NCI-H446 (cell line): ENCODE measurements at places on chromosomes 7 and 10.
A peak's percentile ranks its signal among the peaks of the same experiment; 100 is the strongest.

- no peak for DNase-seq
Measured at GRCh38 chr7:37765872-37766525, 82.4 kb upstream of the NME8 start.

DNA sequence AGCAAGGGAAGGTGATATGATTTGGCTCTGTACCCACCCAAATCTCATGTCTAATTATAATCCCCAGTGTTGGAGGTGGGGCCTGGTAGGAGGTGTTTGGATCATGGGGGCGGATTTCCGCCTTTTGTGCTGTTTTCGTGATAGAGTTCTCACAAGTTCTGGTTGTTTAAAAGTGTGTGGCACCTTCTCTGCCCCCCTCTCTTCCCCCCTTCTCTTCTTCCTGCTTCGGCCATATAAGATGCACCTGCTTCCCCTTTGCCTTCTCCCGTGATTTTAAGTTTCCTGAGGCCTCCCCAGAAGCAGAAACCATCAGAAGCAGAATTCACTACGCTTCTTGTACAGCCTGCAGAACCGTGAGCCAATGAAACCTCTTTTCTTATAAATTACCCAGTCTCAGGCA is 21.1 kb downstream of the BTRC start:
- DNase-seq, result no peak

DNA sequence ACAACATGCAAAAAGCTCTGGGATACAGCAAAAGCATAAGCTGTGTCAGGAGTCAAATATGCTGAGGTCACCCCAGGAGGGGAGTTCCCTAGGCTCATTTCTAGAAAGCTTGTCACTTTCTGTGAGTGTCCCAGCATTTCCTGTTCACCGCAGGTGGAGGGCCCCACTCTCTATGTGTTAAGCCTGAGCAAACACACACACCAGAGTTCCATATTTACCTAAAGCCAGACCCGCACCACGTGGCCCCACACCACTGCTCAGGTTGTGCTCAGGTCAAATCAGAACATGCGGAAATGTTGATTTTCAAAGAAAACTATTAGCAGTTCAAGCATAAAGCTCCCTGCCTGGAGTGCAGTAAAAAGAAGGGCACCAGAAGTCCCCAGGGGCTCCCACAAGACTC is 259.6 kb upstream of the PPP2R2D start:
- DNase-seq, result no peak

DNA sequence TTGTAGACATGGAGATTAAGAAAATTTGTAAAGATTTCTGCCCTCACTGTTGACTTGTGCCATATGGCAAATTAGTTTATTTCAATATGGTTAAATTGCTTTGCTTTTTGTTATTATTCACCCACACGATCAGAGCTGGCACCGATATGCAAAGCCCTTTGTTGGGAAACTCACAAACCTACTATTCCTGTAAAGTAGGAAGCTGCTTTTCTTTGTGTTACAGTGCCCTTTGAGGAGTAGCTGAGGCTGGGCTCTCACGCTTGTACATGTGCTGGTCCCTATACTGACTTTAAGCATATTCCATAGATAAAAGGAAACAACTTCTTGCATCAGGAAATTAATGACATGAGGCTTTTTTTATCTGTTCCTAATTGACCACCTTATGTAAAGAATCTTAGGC is 17.6 kb upstream of the AOAH start:
- DNase-seq, result no peak

GRCh38 chr10:114359041-114359952 is 45.0 kb downstream of the AFAP1L2 start:
- no peak for DNase-seq

DNA sequence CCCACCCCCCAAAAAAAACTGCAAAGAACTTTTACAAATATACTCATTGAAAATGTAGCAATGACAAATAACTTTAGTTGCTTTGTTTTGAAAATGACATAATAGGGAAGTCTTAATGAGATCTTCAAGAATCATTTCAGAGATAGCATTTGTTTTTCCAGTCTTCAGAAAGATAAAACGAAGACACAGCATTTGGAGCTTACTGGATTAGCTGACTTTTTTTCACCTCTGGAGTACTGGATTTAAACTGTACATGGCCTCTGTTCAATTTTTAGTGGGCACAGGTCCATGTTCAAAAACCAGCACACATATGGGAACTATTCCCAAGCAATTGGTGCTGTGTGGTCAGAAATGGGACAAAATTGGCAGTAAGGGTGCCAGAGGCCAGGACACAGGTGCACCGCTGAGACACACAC is 3.9 kb downstream of the RAB11FIP2 start:
- no peak for DNase-seq

GRCh38 chr10:29987471-29987870 is 71.9 kb downstream of the JCAD start:
- no peak for DNase-seq

GRCh38 chr7:142689439-142690120 is 59.7 kb upstream of the PRSS1 start:
- no peak for DNase-seq

- no peak for DNase-seq
Measured at GRCh38 chr10:48214716-48215485, 59.6 kb downstream of the FRMPD2 start.

GRCh38 chr7:34354899-34355298 is 303.1 kb upstream of the NPSR1 start:
- DNase-seq, result peak; percentile 36

DNA sequence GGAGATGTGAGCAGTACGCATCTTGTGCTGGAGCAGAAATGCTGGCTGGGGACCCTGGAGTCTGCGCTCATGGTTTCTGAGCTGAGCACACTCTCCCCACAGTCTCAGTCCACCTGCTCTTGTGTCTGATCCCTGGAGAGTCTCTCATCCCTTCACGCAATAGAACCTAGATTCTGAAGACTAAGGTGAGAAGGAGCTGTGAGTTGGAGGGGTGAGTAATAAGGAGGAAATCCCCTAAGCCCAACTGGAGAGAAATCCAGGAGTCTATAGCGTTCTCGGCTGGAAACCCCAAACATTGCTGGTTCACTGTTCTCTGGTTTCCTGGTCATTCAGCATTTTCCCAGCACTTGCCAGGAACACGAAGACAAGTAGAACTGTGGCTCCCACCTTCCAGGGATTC is 68.3 kb upstream of the SMNDC1 start:
- no peak for DNase-seq

GRCh38 chr10:62992145-62992721 is 140.9 kb upstream of the NRBF2 start:
- DNase-seq, result no peak

DNA sequence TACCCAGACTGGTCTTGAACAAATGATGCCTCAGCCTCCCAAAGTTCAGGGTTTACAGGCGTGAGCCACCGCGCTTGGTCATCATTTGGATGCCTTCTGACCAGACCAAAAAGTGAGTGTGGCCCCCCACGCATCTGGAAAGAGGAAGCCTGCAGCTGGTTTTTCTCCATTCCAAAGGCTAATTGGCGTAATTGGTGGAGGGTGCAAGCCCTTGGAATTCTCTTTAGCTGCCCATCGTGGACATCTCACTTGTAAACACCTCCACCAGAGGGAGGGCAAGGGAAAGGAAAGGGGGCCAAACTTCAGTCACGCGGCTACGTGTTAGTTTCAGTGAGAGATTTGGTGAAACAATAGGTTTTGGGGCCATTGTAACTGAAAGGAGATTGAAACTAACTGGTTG is 4.1 kb upstream of the ARHGAP21 start:
- DNase-seq, result no peak

- DNase-seq, result no peak
Measured at GRCh38 chr7:134108802-134109201, 18.3 kb upstream of the LRGUK start.

GRCh38 chr7:98233219-98234070 is 18.6 kb downstream of the TECPR1 start:
- DNase-seq, result no peak

DNA sequence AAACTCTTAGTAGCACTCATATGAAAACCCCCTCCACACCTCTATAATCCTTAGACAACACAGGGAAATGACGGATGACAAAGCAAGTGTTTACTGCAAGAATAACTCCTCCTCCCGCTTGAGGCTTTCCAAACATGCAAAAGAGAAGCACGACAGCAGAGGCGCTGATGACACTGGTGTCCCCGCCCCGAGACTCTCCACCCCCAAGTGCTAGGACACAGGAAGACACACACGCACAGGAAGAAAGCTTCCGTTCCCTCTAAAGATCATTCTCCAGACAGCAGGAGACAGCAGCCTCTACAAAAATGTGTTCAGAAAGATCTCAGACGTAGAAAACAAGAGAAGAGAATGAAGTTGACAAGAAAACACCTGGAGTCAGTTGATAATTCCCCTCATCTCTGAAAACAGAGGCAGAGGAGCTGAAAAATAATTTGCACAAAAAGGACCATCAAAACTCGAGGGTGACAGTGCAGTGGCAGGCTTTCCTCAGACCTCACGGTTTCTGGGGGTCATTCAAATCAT is 90.2 kb downstream of the DLG5 start:
- no peak for DNase-seq

DNA sequence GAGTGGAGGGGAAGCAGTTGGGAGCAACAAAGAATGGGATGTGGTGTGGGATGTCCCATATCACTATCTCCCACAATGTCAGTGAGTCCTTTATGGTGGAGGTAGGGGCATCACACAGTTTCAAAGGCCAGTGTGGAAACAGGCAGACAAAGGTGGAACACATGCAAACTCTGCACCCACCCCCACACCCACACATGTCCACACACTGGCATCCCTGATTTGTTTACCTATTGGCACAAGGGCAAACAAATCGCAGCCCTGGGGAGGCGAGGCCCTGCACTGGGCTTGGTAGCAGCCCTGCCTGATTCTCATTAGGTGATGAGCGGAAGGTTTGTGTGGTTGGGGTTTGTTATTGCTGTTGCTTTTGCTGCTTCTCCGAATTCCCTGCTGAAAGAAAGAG is 243.3 kb downstream of the GRID1 start:
- DNase-seq, result no peak

- DNase-seq, result no peak
Measured at GRCh38 chr7:45657136-45657889, 83.1 kb downstream of the ADCY1 start.

GRCh38 chr7:132140341-132140740 is 435.9 kb downstream of the PLXNA4 start:
- no peak for DNase-seq

DNA sequence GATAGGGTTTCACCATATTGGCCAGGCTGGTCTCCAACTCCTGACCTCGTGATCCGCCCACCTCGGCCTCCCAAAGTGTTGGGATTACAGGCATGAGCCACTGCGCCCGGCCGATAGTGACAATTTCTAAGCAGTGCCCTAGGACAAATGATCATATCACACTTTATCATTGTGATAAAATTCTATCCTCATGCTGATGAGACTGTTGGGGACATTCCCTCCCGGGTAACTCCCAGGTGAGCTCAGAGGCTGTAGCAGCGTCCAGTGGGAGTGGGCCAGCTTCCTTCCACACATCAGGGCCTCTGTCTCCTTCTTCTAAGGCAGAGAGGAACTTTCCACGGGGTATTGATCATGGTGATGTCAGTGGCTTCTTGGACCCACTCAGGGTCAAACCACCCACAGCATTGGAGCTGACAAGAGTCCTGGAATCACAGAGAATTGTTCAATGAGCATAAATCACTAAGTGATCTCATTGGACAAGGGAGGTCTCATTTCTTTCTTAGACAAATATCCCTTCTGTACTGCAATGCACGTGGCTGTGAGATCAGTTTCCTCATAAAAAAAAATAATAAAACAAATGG is 256.1 kb downstream of the KLF6 start:
- DNase-seq, result no peak

GRCh38 chr7:36884351-36884750 is 160.1 kb upstream of the AOAH start:
- no peak for DNase-seq

DNA sequence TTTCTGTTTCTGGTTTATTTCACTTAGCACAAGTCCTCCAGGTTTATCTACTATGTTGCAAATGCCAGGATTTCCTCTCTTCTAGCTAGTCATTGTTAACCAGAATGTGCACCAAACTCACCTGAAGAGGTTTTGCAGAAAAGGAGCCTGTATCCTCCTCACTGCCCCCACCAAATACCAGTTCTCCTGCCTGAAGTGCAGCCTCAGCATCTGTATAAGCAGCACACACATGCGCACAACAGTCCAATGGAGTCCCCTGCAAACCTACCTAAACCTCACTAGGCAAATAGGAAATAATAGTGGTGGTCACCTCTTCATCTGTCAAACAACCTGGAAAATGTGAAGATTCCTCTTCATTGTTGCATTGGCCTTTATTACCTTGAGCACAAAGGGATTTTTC is 237.8 kb downstream of the PAXIP1 start:
- DNase-seq, result no peak

GRCh38 chr7:44085546-44085945 is 3.2 kb upstream of the POLM start:
- no peak for DNase-seq
